Spleen (tissue), 13 donors: ENCODE measurements at places on chromosomes 5 and 9. TPM values are rescaled to one million over a fixed set of nuclear protein-coding genes. Genes with fewer than 3 reads are reported as not detected.

DNA sequence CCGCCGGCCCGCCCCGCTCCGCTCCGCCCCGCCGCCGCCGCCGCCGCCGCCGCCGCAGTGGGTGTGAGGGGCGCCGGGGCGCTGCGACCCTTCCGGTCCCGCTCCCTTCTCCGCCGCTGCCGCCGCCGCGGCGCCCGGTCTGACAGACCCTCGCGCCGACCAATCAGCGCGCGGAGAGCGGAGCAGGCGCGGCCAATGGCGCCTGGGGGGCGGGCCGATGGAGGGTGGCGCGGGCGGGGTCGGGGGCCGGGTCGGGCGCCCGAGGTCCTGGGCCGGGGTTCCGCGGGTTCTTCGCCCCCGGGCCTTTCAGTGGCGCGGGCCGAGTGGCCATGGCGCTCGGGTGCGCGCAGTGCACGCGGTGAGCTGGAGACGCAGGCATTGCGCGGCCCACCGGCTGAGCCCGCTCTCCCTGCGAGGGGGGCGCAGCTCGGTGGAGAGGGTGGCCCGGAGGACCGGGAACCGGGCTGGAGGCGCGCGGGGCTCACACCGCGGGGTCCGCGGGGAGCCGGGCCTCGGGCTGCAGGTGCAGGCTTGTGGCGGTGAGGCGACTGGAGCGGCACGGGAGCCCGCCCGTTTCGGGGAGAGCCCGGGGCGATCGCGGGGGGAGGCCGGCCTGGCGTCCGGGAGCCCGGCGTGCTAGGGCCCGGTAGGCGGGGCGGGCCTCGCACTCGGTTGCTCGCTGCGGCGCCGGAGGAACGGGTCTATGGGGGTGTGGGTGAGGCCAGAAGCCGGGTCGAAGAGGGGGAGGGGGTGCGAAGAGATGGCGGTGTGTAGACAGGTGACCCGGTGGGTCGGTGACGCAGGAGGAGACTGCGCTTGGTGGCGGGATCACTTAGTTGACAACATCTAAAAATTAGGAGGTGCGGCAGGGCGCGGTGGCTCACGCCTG lies at the start of gene MAPK9:
TSS of gene MAPK9 (minus strand) at position 141 of the 889 bp plus-strand sequence. CDS start 11,522 bp downstream, outside the sequence.
- H3K27ac ChIP-seq, result peak within 1 kb of the TSS; percentile 98
- H3K36me3 ChIP-seq, result no peaks in the 10 kb centered on the region
- DNase-seq, result peak; percentile 96
- peak within 1 kb of the TSS; percentile 99 for H3K4me3 ChIP-seq
- no peaks in the 10 kb centered on the region for H3K27me3 ChIP-seq
- peaks cover 72% of the 10 kb centered on the region for H3K4me1 ChIP-seq

GRCh38 chr5:171541341-171541776 lies 121.9 kb downstream of the FGF18 start:
- no peaks in the 10 kb centered on the region for H3K4me1 ChIP-seq
- no peak overlapping the region for H3K27ac ChIP-seq
- no peaks in the 10 kb centered on the region for H3K36me3 ChIP-seq
- H3K27me3 ChIP-seq, result peaks cover 21% of the 10 kb centered on the region
- H3K4me3 ChIP-seq, result no peak overlapping the region

DNA sequence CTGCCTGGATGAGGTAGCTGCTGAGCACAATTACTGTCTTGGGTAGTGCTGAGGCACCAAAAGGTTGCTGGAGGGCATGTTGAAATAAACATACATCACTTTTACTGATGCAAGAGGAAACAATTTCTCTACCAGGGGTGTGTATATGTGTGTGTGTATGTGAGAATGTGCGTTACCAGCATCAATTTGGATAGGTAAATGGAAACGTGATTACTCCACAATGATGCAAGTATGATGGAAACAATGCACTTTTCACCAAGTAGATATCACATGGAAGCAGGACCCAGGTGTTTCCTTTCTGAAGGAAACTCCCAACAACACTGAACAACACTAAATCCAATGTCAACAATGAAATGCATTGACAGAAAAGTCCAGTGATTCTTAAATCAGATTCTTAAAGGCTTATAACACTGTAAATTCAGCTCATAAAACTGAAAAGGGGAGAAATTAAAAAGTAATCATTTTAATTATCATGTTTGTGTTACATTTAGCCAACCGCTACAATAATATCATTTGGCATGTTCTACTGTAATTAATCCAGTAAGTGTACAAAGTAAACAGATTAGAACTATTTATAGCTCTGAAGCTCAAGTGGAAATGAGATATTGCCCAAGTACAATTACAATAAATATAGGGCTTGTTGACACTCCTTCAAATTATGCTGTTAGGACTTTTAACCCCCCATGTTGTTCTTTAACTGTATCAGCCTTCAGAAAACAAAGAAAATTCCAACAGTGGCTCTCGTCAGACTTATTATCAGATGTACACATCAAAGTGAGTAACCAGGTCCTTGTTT lies 25.3 kb downstream of the YIPF5 start:
- no peak overlapping the region for H3K27ac ChIP-seq
- H3K27me3 ChIP-seq, result no peaks in the 10 kb centered on the region
- no peaks in the 10 kb centered on the region for H3K36me3 ChIP-seq
- H3K4me3 ChIP-seq, result no peak overlapping the region
- peaks cover 13% of the 10 kb centered on the region for H3K4me1 ChIP-seq

- H3K27ac ChIP-seq, result no peak overlapping the region
- peaks cover 8% of the 10 kb centered on the region for H3K4me1 ChIP-seq
- no peak overlapping the region for H3K4me3 ChIP-seq
- H3K27me3 ChIP-seq, result no peaks in the 10 kb centered on the region
- no peaks in the 10 kb centered on the region for H3K36me3 ChIP-seq
Measured at GRCh38 chr5:67358186-67358585, 161.6 kb upstream of the CD180 start.

ANP32B gene
- total RNA-seq, result 120 TPM

- no peaks in the 10 kb centered on the region for H3K27me3 ChIP-seq
- no peak overlapping the region for H3K27ac ChIP-seq
- no peak overlapping the region for H3K4me3 ChIP-seq
- H3K36me3 ChIP-seq, result no peaks in the 10 kb centered on the region
Measured at GRCh38 chr9:72979405-72980100, 26.7 kb upstream of the ALDH1A1 start.

CAMSAP1 gene
- total RNA-seq, result 34.3 TPM

HAND1 gene
- not detected for total RNA-seq

SPATA31E1 gene
- not detected for total RNA-seq

DNA sequence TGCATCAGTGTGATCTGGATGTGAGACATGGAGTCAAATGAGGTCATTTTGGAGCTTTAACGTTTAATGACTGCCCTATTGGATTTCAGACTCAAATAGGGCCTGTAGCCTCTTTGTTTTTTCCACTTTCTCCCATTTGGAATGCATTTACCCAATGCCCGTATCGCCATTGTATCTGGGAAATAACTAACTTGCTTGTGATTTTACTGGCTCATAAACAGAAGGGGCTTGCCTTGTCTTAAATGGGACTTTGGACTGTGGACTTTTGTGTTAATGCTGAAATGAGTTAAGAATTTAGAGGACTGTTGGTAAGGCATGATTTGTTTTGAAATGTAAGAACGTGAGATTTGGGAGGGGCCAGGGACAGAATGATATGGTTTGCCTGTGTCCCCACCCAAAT lies 494.6 kb downstream of the CHSY3 start:
- H3K4me1 ChIP-seq, result no peaks in the 10 kb centered on the region
- no peak overlapping the region for H3K4me3 ChIP-seq
- no peaks in the 10 kb centered on the region for H3K36me3 ChIP-seq
- no peaks in the 10 kb centered on the region for H3K27me3 ChIP-seq
- no peak overlapping the region for H3K27ac ChIP-seq
- no peak for DNase-seq

SPINK6 gene
- not detected for total RNA-seq

- H3K27me3 ChIP-seq, result no peaks in the 10 kb centered on the region
- DNase-seq, result no peak
- H3K4me1 ChIP-seq, result no peaks in the 10 kb centered on the region
- H3K27ac ChIP-seq, result no peak overlapping the region
- no peaks in the 10 kb centered on the region for H3K36me3 ChIP-seq
Measured at GRCh38 chr5:155598552-155598951, 585.0 kb downstream of the KIF4B start.

DNA sequence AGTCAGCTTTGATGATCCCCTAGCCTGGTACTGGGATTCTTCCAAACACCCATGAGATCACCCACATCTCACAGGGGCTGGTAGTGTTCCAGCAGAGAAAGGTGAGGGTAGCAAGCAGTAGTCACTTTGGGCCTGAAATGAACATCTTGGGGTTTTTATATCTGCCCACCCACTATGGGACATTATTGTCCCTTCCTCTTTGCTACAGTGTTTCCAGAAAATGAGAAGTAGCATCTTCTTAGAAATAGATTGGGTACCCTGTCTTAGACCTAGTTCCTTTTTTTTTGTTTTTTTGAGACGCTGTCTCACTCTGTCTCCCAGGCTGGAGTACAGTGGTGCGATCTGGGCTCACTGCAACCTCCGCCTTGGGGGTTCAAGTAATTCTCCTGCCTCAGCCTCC lies 249.2 kb upstream of the ANKRD55 start:
- peaks cover 4% of the 10 kb centered on the region for H3K27me3 ChIP-seq
- peak overlapping the region; percentile 96 for H3K27ac ChIP-seq
- no peaks in the 10 kb centered on the region for H3K36me3 ChIP-seq
- H3K4me1 ChIP-seq, result peaks cover 47% of the 10 kb centered on the region
- no peak overlapping the region for H3K4me3 ChIP-seq

GRCh38 chr9:128836509-128837145 lies 7.0 kb upstream of the SPOUT1 start:
- peaks cover 7% of the 10 kb centered on the region for H3K36me3 ChIP-seq
- H3K4me1 ChIP-seq, result no peaks in the 10 kb centered on the region
- H3K4me3 ChIP-seq, result no peak overlapping the region
- no peaks in the 10 kb centered on the region for H3K27me3 ChIP-seq
- no peak overlapping the region for H3K27ac ChIP-seq

DNA sequence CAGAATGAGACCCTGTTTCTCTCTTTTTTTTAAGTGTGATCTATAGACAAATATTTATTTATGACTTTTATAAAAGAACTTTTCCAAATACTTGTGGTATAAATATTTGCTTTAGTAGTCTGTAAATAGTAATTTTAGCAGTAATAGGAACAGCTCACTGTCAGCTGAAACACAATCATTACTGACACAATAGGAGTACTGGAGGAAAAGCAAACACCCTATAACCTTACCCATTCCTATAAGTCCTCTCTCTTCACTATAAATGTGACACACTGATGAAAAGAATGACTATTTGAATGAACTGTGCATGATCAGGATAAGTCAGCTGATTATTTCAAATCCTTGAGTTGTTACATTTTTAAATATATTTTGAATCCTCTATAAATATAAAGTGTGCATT lies 72.4 kb downstream of the CDH12 start:
- no peak overlapping the region for H3K4me3 ChIP-seq
- H3K4me1 ChIP-seq, result no peaks in the 10 kb centered on the region
- DNase-seq, result no peak
- no peaks in the 10 kb centered on the region for H3K36me3 ChIP-seq

NTMT1 gene
- total RNA-seq, result 38.2 TPM

DNA sequence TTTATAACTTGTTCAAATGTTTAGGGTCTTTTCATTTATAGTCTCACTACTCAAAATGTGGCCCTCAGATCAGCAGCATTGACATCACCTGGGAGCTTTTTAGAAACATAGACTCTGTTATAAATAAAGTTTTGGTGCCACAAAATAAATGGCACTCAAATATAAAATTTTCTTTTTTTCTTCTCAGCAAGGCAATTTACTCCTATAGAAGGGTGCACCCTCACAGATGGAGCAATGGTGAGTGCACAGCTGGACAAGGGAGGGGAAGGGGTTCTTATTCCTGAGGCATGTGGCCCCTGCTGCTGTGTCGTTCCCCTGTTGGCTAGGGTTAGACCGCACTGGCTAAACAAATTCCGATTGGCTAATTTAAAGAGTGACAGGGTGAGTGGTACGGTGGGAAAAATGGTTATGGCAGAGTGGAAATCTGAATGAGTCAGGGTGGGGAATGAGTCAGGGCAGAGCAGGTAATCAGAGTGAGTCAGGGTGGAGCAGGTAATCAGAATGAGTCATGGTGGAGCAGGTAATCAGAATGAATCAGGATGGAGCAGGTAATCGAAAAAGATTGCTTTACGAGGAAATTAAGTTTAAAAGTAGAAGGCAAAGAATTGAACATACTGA lies 31.8 kb upstream of the C7 start:
- H3K36me3 ChIP-seq, result no peaks in the 10 kb centered on the region
- H3K4me3 ChIP-seq, result no peak overlapping the region
- no peak overlapping the region for H3K27ac ChIP-seq
- H3K4me1 ChIP-seq, result peaks cover 7% of the 10 kb centered on the region

NR5A1 gene
- 300 TPM for total RNA-seq

CER1 gene
- total RNA-seq, result not detected

C5orf58 gene
- total RNA-seq, result not detected

DNA sequence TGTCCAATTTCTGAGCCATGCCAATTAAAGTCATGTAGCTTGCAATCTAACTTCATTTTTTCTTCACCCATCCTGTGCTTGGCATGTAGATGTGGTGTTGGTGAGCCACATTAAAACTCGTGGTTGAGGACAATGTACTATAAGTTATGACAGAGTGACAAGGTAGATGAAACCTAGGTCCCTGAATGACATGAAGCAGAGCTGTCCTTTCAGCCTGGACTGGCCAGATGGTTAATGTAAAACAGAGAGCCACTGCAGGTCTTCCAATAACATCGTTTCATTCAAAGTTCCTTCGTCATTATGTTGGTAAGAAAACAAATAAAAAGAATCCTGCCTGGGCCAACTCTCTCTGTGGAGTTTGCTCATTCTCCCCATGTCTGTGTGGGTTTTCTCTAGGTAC lies 856.5 kb upstream of the SEMA6A start:
- no peak for DNase-seq
- H3K4me3 ChIP-seq, result no peak overlapping the region
- H3K36me3 ChIP-seq, result no peaks in the 10 kb centered on the region
- no peaks in the 10 kb centered on the region for H3K4me1 ChIP-seq
- H3K27ac ChIP-seq, result no peak overlapping the region
- no peaks in the 10 kb centered on the region for H3K27me3 ChIP-seq

SLC4A9 gene
- total RNA-seq, result not detected

SLC6A3 gene
- 0.27 TPM for total RNA-seq

DNA sequence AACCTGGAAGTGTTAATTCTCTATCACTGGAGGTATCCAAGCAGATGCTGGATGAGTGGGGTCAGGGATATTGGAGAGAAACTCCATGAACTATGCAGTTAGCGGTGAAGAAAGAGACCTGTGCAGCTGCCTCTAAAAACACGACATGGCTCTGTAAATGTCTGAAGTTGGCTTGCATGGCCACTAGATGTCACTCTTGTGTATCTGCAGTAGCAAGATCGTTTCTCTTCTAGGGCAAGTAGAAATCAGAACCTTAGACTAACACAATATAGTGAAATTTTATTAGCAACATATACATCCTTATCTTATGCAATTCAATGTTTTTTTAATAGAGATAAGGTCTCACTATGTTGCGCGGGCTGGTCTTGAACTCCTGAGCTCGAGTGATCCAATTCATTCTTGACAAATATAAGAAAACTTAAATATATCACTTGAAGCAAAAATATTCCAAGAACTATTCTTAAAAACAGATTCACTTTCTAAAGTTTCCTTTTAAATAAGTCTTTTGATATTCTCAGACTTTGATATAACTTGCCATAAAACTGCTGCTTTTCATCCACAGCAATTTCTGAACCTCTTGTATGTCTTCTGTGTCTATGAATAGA lies 2.9 kb downstream of the OR2S2 start:
- peaks cover 38% of the 10 kb centered on the region for H3K27me3 ChIP-seq
- DNase-seq, result no peak
- peaks cover 8% of the 10 kb centered on the region for H3K4me1 ChIP-seq
- H3K27ac ChIP-seq, result no peak overlapping the region

- H3K4me1 ChIP-seq, result no peaks in the 10 kb centered on the region
- no peaks in the 10 kb centered on the region for H3K36me3 ChIP-seq
- no peak for DNase-seq
- no peaks in the 10 kb centered on the region for H3K27me3 ChIP-seq
- no peak overlapping the region for H3K4me3 ChIP-seq
Measured at GRCh38 chr5:110106750-110107149, 417.0 kb downstream of the MAN2A1 start.

CTSV gene
- not detected for total RNA-seq
